Stimulated activated CD4-positive, alpha-beta T cell treated with anti-CD3 and anti-CD28 coated beads, TNF-alpha, amount 100 ng/mL, for 4 hours (primary cell): ENCODE measurements at places on chromosomes 4 and X.

DNA sequence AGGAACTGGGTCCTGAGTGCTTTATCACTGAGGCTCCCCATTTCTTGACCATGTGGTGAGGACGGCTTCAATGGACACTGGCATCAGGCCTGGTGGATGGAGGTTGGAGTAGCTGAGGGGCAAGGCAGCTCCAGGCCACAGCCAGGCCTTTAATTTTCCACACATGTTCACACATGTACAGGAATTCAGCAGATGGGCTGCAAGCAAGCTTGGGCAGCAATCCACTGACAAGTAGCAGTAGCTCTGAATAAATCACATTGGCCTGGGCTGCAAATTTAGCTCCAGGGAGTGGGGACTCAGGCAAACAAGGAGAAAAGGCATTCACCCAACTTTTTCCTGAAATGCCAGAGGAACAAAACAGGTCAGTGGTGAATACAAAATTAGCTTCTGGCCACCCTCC lies 107.8 kb upstream of the SCML1 start:
- no peak for DNase-seq

- DNase-seq = no peak
Measured at GRCh38 chr4:182042945-182043344, 200.3 kb upstream of the TENM3 start.

DNA sequence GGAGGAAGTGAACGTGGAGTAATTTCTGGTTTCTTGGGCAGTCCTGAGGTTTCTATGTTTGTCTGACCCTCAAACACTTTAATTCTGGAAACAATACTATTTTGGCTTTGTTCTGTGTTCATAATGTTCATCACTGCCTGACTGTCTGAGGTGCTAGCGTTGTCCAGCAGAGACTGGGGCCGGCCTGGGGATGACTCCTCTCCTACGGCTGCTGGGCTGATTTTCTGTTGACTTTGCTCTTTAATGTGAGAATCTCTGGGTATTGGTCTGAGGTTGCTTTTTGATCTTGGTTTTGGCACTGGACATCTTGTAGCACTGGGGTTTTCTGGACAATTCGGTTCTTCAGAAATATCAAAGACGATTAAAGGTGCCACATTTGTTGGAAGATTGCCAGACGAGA lies 75.8 kb downstream of the RPS3A start:
- DNase-seq = no peak

DNA sequence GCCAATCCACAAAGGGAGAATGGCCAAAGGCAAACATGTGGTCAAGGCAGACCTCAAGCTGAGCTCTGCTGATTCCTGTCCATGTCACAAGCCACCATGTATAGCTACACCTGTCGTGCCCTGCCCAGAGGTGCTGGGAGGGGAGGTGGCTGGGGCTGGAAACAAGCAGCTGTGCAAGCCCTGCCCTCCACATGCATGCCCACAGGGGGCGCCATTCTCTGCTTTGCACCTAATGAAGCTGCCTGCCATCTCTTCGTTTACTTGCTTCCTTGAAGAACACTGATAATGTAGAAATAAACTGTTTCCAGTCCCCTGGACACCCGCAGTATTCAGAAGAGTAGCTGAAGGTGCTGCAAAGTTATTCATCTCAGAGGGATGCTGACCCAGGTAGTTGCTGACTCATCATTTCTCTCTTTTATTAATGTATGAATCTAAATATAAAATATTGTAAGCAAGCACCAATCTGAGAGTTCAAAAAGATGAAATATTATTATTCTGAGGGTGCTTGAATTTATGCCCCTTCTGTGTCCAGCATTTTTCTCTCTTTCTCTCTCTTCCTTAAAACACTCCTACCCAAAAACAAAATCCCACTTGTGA lies 278.6 kb downstream of the ADGRA3 start:
- DNase-seq = peak; percentile 9

DNA sequence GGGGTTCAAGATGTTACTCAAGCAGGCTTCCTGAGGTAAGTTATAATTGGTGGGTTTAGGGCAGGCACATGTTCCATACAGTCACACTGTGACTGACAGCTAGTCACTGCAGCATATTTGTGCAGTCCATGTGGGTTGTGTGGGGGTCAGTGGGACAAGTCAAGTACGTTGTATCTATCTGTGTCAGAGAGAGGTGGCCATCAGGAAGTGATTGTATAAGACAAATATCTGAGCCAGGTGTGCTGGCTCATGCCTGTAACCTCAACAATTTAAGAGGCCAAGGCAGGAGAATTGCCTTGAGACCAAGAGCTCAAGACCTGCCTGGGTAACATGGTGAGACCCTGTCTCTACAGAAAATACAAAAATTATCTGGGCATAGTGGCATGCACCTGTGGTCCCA lies 509.3 kb downstream of the CENPC start:
- DNase-seq = no peak

GRCh38 chr4:10108818-10109783 lies 7.5 kb downstream of the WDR1 start:
- no peak for DNase-seq

DNA sequence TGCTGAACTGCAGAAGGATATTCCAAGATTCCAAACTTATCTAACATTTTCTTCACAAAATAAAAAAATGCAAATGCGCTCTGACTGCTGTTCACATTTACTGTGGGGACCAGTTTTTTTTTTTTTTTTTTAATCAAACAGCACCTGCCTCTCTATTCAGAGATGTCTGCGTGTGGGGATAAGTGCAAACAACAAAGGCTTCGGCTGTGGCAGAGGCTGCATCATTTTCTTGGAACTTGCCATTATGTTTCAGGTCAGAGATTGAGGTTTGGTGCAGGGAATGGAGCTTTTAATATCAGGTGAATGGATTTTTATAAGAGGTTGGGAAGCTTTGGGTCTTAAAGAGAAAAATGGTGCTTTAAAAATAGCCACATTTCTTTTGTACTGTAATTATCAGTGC lies 78.2 kb upstream of the TET2 start:
- DNase-seq = no peak

DNA sequence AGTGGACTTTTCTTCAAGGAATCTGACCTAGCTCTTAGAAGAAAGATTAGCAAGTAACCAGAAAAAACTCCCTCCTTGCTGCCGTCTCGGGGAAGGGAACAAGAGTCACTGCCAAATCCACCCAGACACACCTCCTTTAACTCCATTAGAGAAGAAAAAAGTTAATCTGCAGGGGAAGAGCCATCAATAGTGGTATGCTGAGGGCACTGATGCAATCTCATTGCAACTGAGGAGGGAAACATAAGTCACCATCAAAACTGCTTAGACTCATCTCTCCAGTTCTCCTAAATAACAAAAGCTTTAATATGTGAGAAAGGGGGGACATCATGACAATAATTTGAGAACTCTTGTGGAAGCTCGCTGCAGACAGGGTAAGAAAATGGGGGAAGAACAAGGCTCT lies 49.3 kb upstream of the MAGED4B start:
- DNase-seq = no peak

DNA sequence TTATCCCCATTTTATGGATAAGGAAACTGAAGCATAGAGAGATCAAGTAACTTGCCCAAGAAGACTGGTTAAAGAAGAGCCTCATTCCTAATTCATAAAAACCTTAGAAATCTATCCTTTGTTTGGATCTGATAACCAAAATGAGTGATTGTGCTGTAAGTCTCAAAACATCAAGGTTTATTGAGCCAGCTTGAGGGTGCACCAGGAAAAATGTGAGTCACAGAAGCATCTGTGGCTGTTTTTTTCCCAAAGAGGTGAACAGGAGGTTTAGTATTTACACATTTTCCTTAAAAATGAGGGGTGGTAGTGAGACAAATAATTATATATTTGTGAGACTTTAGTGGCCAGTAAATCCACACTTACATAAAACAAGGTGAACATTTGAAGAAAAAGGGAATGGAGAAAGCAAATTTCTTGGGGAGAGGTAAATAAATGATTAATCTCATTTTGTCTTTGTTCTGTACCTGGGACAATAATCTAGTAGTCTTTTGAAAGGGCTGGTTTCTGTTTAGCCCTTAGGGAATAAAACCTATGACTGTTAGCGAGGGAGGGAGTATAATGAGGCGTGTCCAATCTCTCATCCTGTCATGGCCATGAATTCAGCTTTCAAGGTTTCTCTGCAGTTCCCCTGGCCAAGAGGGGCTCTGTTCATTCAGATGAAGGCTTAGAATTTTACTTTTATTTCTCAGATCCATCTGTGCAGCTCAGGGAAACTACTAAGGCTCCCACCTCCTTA lies 12.2 kb upstream of the FMR1 start:
- DNase-seq = no peak

GRCh38 chrX:118974908-118975671 lies 672 bp downstream of the LONRF3 start:
- DNase-seq = peak; percentile 22

GRCh38 chr4:17807446-17807845 lies 3.1 kb downstream of the DCAF16 start:
- DNase-seq = no peak

DNA sequence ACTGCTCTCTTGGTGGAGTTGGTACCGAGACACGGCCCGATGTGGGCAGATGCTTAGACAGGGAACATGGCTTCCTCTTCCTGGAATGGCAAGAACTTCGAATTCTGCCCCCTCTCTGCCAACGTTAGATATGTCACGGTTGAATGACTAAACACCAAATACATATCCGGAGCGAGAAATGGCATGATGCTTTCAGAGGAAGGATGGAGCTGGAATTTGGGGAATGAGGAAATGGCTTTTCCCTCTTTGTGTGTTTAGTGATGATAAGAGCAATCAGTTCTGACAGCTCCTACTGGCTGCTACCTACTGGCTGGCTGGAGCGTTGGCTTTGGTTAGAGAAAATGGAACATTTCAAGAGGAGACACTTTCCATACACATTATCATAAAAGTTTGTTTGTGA lies 140.0 kb downstream of the DHRSX start:
- DNase-seq = no peak

- DNase-seq = no peak
Measured at GRCh38 chr4:118313098-118313497, 39.7 kb downstream of the PRSS12 start.

DNA sequence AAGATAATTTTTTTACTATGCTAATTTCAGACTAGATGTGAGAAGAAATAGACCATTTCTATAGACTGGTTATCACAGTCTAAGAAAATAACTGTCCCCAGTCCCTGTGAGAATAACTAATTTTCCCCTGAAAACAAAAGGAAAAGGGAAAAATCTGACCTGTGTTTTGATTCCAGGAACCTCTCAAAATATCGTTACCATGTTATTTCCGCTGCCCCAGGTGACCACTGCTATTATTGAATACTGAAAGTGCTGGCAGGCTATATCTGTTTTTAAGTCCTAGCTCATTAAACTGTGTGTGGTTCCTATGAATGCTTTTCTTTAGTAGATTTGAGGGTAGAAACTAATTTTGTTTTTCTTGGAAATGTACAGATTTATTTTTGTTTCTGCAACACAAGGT lies 83.6 kb downstream of the GAB1 start:
- no peak for DNase-seq

DNA sequence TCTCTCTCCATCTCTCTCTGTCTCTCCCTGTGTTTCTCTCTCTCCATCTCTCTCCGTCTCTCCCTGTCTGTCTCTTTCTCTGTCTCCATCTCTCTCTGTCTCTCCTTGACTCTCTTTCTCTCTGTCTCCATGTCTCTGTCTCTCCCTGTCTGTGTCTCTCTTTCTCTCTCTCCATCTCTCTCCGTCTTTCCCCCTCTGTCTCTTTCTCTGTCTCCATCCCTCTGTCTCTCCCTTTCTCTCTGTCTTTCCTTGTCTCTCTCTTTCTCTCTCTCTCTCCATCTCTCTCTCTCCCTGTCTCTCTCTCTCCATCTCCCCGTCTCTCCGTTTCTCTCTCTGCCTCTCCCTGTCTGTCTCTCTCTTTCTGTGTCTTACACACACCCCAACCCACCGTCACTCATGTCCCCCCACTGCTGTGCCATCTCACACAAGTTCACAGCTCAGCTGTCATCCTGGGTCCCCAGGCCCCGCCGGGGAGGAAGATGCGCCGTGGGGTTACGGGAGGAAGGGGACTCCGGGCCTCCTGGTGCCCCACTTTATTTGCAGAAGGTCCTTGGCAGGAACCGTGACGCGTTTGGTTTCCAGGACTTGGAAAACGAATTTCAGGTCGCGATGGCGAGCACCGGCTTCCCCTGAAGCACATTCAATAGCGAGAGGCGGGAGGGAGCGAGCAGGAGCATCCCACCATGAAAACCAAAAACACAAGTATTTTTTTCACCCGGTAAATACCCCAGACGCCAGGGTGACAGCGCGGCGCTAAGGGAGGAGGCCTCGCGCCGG lies 1.2 kb upstream of the SHOX start:
- no peak for DNase-seq

GRCh38 chr4:38152305-38152704 lies 192.1 kb downstream of the PTTG2 start:
- no peak for DNase-seq

DNA sequence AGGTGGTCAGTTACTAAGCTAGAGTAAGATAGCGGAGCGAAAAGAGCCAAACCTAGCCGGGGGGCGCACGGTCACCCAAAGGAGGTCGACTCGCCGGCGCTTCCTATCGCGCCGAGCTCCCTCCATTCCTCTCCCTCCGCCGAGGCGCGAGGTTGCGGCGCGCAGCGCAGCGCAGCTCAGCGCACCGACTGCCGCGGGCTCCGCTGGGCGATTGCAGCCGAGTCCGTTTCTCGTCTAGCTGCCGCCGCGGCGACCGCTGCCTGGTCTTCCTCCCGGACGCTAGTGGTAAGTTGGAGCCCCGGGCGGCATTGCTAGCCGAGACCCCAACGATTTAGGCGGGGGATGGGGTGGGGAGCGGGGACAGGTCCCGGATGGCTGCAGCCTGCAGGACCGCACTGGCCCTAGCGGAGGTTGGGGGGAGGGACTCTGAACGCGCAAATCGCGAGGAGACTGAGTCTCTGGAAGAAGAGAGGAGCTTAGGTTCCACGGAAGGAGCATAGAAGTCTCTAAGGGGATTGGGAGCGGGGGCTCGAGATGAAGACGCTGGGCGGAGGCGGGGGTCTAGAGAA lies 573 bp downstream of the HTR2C start:
- no peak for DNase-seq

GRCh38 chr4:165668694-165669093 lies 204.3 kb upstream of the TLL1 start:
- no peak for DNase-seq

GRCh38 chrX:123324625-123325024 lies 140.5 kb downstream of the GRIA3 start:
- no peak for DNase-seq

GRCh38 chr4:16337936-16338335 lies 111.7 kb upstream of the TAPT1 start:
- no peak for DNase-seq

- DNase-seq = no peak
Measured at GRCh38 chr4:120977435-120977997, 55.0 kb upstream of the PRDM5 start.

DNA sequence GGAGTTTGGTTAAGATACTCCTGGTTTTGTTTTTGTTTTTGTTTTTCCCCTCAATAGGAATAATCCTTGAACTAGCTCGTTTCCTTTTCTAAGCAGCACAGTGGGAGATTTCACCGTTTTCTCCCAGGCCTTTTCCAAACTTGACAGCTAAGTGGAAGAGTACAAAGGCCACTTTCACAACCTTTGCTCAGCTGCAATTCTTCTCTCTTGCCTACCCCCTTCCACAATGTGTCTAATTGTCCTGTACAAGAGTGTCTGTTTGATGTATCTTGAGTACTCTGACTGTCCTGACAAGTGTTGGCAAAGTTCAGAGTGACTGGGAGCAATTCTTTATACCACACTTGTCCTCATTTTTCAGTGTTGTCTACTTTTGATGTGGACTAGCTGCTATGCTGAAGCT lies 674.3 kb upstream of the AMOT start:
- no peak for DNase-seq
